ENCODE measurements at places on chromosomes 11 and 22. TPM values are rescaled to one million over a fixed set of nuclear protein-coding genes. Genes with fewer than 3 reads are reported as not detected.

DNA sequence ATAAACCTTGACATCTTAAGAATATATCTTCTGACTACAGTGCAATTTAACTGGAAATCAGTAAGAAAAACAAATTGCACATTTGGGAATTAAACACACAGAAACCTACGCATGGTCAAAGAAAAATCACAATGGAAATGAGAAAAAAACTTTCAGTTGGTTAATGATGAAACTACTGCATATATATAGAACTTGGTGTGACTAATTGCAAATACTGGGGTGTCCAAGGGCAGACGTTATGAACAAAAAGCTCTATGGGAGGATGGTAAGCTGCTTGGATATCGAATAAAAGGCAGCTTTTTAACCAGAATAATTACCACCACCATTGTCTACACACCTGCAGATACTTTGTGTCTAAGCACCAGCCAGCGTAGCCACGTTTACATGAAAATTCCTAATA, 791 bp downstream of the GDPD4 start:
- no peak for DNase-seq

The ANGPTL5 gene
- not detected for total RNA-seq

The LRRC51 gene
- 3.4 TPM for total RNA-seq

- no peak for DNase-seq
Measured at GRCh38 chr11:111137846-111138245, 107.7 kb upstream of the POU2AF2 start.

DNA sequence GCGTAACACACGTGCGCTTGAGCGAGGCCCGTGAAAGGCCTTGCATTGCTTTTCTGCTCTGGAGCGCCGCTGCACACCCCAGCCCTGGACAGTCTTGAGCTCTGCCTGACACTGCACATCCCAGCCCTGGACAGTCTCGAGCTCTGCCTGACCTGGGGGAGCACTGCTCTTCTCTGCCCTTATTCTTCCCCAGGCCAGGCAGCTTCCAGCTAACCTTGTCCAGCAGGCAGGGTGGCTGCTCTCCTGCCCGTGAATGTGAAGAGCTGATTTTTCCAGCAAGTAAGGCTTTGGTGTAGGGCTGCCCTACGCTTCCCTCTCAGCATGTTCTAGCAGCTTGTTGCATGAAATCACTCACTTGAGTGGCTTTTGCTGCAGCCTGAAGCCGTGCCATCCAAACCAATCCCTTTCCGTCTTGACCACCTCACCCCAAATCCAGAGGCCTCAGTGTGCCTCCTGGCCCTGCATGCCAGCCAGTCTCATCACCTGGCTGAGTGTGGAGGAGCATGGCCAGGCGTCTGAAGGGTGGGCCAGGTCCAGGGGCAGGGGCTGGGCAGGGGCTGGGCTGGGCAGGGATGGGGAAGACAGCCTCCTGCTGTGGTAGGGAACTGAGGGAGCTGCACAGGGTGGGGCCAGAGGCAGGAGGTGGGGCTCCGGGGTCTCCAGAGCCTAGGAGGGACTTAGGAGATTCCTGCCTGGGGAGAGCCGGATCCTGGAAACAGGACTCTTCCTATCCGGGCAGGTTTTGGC, 89.5 kb upstream of the B3GAT1 start:
- DNase-seq = no peak

The INS gene
- total RNA-seq = 0.37 TPM

The OR5P2 gene
- not detected for total RNA-seq

DNA sequence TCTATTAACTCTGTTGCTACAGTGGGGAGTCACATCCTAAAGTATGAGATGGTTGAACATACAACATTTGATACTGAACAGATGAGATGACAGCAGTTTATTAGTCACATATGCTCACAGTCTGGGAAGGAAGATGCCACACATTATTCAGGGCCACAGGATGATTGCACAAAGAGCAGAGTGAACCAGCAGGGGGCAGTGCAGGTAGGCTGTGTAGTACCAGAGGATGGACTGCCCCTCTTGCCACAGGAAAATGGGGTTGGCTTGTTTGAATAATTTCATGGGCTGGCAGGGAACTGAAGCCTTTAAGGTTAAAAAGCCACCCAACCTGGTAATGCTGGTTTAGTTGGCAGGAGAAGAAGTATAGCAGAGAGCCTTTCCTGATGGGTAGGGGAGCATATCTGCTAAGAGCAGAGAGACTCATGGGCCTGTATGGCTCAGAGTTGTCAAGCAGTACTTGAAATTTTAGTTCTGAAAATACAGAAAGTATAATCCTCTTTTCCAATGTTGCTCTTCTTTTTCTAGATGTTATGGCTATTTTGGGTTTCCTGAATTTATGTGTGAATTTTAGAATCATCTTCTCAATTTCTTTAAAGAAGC, 180.4 kb upstream of the B3GAT1 start:
- DNase-seq = peak; percentile 43

DNA sequence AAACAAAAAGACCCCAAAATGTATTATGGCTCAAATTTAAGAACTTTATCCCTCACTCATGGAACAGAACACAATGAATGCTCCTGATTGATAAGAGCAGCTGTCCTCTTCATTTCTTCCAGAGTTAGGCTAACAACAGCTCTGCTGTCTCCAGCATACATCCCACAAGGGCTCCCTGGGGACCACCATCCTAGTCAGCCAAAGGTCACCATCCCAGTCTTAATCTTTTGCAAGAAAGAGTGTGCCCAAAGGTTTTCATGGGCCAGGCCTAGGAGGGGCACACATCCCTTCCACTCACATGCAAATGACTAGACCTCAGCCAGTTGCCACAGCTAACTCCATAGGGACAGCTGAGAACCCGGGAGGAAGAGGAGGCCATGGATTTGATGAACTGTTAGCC, 555.3 kb downstream of the BUD13 start:
- no peak for DNase-seq

- no peak for DNase-seq
Measured at GRCh38 chr22:41841085-41841712, 8.3 kb downstream of the SREBF2 start.

DNA sequence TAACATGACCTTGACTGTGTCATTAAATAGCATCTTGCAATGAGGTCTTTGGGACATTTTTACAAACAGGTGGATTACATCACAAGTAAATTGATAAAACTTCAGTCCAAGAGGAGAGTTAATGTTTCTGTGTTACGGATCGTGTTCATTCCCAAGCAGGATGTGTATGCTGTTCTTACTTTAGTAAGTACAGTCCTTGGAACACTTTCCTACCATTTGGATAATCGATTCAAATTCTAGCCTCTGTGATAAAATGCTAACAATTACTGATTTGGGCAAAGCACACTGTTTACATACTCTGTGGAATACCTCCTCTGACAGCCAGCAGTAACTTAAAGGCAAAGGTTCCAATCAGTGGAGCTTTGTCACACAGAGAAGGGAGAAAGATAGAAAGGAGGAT, 351.7 kb downstream of the FAT3 start:
- DNase-seq = no peak

The IL18 gene
- 3.8 TPM for total RNA-seq

The RIMBP3C gene
- total RNA-seq = 0.08 TPM

The CCDC116 gene
- 0.08 TPM for total RNA-seq

DNA sequence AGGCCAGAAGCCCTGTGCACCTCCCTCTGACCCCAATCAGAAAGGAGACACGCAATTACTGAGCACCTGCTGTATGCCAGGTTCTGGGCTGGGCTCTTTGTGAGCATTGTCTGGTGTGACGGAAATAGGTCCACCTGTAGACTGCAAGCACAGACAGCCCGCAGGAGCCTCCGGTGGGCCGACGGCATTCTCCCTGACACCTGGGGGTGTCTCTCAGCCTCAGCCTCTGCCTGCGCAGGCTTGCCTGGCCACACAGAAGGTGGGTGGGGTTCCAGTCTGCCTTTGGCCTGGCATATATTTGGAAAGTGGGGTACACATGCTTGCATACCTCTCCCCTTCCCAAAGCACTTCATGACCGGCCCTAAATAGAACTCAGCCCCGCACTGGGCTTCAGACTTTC, 129.3 kb downstream of the BUD13 start:
- DNase-seq = no peak

- DNase-seq = no peak
Measured at GRCh38 chr11:70743941-70744351, 345.6 kb downstream of the CTTN start.

- no peak for DNase-seq
Measured at GRCh38 chr11:41988951-41989572, 529.6 kb upstream of the LRRC4C start.

GRCh38 chr22:49838771-49839717, 11.4 kb upstream of the BRD1 start:
- DNase-seq = no peak

GRCh38 chr11:44607319-44607962, 42.0 kb downstream of the CD82 start:
- no peak for DNase-seq

DNA sequence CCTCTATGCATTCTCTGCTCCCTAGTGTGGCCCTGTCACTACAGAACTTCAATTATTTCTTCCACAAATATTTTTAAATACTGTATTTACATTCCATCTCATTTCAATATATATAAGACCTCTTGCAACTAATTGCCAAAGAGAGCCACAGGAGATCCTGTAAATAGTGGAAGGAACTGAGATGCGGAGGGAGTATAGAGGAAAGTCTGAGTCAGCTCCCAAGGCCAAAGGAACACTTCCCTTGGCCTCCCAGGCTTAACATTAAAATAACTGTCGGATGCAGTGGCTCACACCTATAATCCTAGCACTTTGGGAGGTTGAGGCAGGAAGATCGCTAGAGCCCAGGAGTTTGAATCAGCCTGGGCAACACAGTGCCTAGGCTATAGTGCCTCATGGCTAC, 31.2 kb downstream of the RBFOX2 start:
- no peak for DNase-seq

DNA sequence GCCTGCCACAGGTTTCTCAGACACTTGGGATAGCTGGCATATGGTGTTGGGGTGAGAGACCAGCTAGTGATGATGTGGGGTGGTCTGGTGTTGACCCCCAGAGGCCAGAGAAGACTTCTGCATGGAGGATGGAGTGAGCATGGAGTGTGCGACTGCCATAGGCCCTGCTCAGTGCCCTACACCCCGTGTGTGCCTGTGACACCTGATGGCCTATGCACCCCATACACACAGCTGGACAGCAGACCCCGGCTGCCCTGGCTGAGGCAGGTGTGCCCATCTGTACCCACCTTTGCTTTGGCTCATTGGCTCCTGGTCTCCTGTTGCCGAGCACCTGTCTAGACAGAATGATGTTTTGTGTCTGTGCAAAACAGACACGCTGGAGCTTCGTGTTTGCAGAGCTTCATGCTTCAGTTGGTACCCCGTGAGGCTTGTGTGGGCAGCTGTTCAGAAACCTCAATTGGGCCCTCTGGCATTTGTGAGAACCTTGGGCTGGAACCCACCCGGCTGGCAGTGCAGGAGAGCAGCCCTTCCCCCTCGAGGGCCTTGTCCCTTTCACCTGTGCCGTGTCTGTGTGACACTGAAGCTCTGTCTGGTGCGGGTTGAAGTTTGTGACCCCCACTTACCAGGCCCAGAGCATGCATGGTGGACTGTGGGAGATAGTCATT, 27.6 kb downstream of the BCR start:
- no peak for DNase-seq

The CFAP300 gene
- total RNA-seq = not detected

The LSP1 gene
- total RNA-seq = 5.0 TPM

The IGSF9B gene
- 0.09 TPM for total RNA-seq

GRCh38 chr22:43344520-43344787, 1.3 kb upstream of the SCUBE1 start:
- DNase-seq = no peak

- no peak for DNase-seq
Measured at GRCh38 chr11:3946455-3947017, 91.1 kb downstream of the STIM1 start.

- DNase-seq = no peak
Measured at GRCh38 chr22:40183029-40183581, 5.4 kb downstream of the TNRC6B start.

DNA sequence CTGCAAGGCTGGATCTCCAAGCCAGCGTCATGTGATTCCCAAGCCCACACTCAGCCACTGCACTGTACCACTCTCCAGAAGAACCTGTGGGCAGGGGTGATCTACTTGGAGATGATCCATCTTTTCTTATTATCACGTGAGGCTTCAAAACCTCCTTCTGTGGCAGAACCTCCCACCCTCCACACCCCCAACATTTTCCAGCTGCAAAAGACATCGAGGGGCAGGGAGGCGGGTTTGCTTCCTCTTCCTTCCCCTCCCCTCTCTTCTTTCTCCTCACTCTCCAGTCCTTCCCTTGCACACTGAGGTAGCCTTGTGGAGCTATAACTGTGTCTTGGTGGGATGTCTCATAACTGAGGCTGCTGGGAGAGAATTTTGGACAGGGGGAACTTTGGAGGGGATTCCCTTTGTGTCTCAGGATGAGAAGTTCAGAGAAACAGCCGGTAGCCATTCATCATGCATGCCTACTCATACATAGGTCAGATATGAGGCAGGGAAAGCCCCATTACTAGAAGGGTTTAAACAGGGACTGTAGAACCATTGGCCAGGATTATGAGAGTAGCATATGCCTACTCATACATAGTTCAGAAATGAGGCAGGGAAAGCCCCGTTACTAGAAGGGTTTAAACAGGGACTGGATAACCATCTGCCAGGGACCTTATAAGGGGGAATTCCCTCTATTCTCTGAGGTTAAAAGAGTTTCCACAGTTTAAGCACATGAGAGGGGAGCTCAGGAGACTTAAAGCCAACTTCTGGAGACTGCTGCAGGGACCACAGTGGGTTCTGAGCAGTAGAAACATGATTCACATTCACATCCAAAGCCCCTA, 420.7 kb upstream of the CADM1 start:
- no peak for DNase-seq

The IGF2 gene
- total RNA-seq = 1,440 TPM

- DNase-seq = no peak
Measured at GRCh38 chr11:93952082-93952780, 68.9 kb upstream of the HEPHL1 start.

DNA sequence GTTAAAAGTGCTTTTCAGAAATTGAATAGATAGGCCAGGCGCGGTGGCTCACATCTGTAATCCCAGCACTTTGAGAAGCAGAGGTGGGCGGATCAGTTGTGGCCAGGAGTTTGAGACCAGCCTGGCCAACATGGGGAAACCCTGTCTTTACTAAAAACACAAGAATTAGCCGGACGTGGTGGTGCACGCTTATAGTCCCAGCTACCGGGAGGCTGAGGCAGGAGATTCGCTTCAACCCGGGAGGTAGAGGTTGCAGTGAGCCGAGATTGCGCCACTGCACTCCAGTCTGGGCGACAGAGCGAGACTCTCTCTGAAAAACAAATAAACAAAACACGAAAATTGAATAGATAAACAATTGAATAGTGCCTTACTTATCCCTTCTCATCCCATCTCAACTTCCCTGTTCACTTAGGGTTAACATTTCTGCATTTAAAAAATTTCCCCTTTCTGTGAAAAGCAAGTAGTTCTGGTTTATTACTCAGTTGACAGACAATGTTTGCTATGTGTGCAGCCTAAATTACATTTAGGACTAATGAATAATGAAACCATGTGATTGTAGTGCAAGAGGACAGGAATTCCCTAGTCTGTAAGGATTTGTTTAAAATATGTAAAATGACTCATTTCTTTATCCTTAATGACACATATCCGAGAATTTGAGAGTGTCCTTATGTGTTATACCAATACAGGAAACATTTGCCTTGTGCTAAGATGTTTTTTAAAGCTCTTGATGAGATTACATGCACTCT, 6.0 kb downstream of the RNF169 start:
- DNase-seq = no peak

The CBLIF gene
- total RNA-seq = not detected
